ENCODE measurements at places on chromosomes 12 and 14.

GRCh38 chr12:47903927-47904712 is 674 bp downstream of the VDR start:
- DNase-seq, result no peak

DNA sequence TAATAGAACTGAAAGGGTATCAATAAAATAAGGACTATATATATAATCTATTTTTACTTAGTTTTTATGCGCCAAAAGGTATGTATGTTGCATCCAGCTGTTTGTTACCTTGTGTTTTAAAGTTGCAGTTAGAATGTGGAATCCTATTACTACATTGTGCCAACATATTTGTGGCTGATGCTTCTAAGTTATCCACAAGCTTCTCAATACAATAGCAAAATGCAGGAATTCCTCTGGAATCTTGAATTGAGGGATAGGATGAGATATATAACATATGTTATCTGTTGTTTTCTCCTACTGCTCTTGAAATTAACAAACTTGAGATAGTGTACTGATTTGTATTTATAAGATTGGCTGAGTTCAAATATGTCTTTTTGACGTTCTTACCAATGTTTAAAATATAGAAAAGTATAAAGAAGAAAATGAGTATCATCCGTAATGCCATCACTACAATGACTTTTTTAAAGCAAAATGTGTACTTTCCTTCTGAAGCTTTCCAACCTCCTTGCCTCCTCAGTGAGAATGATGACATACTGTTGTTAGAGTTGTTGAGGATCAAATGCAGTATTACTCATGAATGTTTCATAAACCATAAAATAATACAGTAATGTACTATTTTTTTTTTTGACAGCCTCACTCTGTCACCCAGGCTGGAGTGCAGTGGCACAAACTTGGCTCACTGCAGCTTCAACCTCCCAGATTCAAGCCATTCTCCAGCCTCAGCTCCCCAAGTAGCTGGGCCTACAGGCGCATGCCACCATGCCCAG is 6.6 kb downstream of the RAP1B start:
- no peak for DNase-seq

DNA sequence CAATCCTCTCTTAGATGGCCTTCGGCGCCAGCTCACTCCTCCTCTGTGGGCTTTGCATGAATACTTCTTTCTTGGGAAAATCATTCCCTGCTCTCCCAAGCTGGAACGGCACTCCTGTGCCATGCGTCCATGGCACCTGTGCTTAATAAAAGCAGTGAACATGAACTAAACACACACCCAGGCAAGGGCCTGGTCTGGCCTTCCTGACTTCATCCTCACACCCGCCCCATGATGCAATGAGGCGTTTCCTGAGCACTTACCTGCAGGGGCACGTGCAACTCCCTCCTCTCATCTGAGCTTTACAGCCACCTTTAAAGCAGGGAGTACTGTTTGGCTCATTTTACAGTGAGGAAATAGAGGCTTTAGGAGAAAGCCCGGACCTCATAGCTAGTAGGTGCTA is 219.8 kb downstream of the SLC41A2 start:
- peak; percentile 22 for DNase-seq

- DNase-seq, result no peak
Measured at GRCh38 chr14:51119411-51120051, 24.6 kb upstream of the TRIM9 start.

- no peak for DNase-seq
Measured at GRCh38 chr14:81589381-81590065, 55.9 kb upstream of the SEL1L start.

DNA sequence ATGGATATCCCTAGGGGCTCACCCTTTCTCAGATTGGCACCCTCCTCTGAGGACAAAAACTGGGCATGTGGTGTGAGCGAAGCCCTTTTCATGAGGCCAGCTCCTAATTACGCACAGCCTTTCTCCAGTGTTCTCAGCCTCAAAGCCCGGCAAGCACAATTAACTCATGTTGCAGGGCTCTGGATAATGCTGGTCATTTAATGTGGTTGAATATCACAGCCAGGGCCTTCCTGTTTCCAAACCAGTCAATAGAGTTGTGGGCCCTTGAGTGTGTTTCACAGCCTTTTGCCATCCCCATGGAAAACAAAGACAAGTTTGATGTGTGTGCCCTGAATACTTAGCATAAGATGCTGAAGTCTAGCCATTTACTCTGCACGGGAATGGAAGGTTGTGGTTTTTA is 114.2 kb upstream of the ARHGAP5 start:
- DNase-seq, result no peak

- no peak for DNase-seq
Measured at GRCh38 chr14:55019968-55020554, 6.8 kb downstream of the WDHD1 start.

Measured in NCI-H526 treated with DMSO at 0.1 percent for 48 hours (cell line).